Fibroblast of skin of abdomen (primary cell): ENCODE measurements at places on chromosomes 1 and 21.

DNA sequence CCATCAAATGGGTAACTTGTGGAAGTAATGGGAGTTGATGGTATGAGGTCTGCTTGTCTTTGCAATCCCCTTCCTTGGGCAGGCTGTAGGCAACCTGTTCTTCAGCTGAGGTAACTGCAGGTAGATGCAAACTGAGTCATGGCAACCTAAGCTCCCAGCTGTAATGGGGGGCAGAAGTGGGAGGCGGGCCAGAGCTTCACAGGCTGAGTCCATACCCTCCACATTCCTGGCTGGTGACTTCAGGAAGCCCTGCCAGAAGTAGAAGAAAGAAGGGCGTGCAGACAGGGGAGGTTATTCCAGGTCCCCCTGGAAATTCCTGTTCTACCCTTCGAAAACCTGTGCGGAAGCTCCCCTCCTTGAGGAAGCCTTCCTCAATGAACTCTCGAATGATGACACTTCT lies 44.9 kb downstream of the ARHGEF11 start:
- peak; percentile 39 for DNase-seq

DNA sequence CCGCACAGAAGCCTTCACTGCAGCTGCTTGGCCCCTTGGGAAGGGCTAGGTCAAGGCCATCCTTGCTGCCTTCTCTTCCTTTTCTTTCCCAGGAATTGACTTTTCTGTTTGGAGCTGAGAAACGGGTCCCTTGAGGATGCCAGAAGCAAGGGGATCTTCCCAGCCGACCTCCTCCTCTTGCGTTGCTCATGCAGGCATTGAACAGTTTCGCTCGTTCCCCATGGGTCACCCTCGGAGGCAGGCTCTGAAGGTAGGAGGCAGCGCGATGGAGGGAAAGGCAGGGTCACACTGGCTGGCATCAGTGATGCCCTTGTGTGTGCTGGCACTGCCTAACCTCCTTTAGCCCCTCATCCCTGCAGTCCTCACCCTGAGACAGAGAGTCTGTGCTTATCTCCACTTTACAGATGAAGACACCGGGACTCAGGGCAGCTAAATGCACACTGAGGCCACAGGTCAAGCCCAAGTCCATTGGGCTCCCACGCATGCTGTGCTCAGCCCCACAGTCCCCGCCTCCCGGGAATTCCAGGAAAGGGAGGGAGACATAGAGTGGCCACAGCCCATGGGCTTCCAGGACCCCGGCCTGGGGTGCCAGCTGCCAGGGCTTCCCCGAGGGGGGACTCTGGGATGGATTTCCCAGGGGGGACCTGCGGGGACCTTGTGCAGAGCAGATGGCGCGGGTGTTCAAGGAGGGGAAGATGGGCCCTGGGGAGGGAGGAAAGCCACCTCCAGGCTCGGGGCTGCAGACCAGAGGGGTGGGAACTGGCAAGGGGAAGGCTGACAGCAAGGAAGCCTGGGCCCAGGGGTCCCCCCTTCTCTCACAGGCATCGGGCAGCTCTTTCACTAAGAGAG lies 90.2 kb downstream of the SPSB1 start:
- no peak for DNase-seq

- no peak for DNase-seq
Measured at GRCh38 chr1:22241250-22241649, 98.4 kb upstream of the WNT4 start.

- no peak for DNase-seq
Measured at GRCh38 chr1:246001837-246002230, 505.2 kb downstream of the SMYD3 start.

DNA sequence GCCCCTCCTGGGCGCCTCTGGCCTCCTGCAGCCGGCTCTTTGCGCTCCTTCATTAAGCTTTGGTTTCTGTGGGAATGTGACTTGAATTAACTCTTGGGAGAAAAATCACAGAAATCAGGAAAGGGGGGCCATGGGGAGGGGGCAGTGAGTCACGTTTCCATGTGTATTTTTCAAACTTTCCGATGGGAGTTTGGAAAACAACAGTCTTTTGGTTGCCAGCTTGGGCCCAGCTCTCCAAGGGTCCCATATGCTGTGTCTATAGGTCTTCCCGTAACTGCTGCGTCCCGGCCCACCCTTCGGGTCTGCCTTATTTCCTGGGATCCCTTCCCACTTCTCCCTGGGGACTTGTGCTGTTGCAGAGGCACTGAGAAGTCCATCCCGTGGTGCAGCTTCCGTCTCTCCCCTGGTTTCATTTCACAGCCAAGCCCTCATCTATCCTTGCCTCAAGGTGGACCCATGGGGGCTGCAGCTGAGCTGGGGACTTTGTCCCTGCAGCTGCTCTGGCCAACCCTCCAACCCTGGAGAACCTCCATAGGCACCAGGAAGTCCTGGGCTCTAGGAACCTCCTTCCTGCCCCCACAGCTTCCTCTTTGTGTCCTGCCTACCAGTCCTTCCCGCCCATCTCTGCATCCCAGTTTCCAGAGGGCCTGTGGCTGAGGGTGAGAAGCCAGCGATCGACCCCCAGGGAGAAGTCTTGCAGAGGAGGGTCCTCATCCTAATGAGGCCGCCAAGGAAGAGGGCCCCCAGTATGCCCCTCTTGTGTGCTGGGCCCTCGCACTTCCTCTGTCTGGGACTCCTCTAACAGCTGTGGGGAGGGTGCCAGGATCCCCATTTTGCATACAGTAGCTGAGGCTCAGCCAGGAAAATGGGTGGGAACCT lies 11.6 kb upstream of the LMNA start:
- peak; percentile 76 for DNase-seq

- DNase-seq: no peak
Measured at GRCh38 chr1:2294033-2294724, 66.1 kb downstream of the SKI start.

DNA sequence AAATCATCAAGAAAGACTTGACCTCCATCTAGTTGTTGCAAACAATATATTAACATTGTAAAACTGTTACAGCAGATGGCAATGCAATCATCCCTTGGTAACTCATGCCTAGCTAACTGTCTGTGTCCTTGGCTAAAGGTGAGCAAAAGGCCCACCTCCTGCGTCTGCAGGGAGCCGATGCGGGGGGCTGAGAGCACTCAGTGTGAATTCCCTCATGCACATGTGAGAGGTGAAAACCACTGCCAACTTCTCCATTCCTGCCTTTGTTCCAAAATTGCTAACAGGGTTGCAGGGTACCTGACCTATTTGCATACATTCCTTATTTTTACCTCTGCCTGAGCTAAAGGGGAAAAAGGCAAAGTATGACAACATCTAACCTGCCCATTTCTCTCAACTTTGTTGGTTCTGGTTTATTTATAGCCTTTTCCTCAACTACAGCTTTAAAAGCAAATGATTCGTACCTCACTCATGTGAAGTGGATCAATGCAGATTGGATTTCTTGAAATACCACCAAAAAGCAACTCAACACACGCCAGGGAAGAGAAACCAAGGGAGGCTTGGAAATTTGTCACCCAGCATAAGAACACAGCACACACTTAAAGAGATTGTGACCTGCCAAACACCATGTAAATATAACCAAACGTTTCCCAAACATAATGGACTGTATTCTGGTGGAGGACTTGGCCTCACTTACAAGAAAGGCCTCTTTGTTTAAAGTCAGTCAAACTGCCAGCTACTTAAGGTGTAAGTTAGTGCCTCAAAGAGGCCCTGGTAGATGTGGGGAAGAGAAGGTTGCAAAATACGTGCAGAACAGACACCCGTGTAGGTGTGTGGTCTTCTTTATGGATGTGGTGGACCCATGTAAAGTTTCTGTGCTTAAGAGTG lies 651.0 kb downstream of the SMYD3 start:
- DNase-seq: peak; percentile 43

DNA sequence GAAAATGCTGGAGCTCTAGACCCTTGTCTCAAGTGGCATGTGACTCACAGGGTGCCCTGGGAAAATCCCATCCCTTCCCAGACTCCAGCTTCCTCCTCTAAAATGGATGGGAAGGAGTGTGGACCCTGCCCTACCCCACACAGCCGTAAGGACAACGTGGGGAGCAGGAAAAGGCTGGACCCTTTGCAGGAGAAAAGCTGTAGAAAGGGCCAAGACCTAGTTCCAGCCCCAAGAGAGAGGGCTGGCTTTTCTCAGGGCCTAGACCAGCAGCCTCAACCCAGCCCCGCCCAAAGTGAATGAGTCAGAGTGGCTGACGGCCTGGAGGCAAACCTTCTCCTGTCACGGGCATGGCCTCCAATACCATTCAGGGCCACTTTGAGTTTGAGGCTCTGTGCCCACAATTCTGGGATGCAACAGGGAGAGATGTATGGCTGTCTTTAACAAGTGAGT lies 1.1 kb downstream of the LAMB3 start:
- DNase-seq: no peak

- DNase-seq: no peak
Measured at GRCh38 chr21:26082549-26082948, 88.0 kb downstream of the APP start.

DNA sequence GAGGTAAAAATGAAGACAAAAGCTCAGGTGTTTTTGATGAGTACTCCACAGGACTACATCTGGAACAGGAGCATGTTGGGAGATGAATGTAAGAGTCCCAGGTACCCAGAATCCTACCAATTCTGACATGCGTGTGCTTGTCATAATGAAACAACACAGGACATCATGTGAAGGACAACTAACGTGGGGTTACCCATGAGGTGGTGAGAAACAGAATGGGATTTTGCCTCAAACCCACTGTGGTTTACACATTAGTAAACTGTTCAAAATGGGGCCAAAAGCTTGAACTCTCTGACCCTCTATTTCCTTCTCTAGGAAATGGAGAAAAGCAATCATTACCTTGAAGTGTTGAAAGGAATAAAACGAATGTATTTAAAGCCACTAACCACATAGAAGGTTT lies 266.2 kb downstream of the RGS7 start:
- DNase-seq: no peak

DNA sequence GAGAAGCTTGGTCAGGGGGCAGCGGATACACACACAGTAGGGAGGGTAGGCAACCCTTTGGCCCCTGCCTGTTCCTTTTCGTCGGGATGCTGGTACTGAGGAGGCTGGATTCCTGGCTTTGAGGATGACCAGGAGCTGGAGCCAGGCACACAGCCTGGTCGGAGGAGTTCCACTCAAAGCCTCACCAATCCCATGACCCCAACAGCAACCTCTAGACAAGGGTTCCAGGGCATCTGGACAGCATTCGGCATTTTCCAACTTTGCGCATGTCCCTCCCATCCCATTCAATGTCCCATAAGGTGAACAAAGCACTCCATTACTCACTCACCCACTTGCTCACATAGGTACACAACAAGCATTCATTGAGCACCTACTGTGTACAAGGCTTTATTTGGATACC lies 42.6 kb upstream of the HMGB4 start:
- no peak for DNase-seq

- DNase-seq: no peak
Measured at GRCh38 chr1:156963621-156964020, 43.2 kb downstream of the LRRC71 start.

DNA sequence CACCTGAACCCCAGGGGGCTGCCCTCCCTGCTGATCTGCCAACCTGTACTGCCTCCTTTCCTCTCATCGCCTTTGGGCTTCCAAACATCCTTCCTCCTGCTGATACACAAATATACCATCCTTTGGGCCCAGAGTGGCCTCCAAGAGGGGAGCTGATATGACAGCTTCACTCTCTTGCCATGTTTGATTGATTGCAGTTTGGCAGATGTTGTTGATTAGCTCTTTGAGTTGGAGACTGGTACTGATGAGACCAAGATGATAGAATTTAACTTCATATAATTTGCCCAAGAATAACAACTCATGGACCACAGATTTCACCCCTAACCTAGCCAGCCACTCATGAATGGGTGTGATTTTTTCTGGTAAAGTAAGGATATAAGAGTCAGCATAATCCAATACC lies 227.8 kb downstream of the HHAT start:
- no peak for DNase-seq

GRCh38 chr1:202014915-202015661 lies 4.7 kb downstream of the ELF3 start:
- DNase-seq: no peak

DNA sequence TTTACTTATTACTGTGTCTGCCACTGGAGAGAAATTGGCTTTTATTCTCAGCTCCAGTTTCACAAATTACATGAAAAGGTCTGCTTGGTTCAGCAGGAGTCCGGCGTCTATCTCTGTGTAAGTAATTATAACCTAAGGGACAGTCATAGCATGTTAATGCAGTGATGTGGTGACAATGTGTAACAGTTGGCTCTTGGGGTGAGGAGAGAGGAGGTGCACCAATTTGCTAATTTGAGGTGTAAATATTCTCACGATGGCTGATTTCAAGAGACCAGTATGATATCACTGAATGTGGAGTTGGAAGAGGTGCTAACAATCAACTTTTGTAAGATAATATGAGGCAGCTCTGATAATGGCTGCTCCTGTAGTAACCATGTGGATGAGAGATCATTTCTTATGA lies 86.1 kb downstream of the CTH start:
- DNase-seq: no peak

DNA sequence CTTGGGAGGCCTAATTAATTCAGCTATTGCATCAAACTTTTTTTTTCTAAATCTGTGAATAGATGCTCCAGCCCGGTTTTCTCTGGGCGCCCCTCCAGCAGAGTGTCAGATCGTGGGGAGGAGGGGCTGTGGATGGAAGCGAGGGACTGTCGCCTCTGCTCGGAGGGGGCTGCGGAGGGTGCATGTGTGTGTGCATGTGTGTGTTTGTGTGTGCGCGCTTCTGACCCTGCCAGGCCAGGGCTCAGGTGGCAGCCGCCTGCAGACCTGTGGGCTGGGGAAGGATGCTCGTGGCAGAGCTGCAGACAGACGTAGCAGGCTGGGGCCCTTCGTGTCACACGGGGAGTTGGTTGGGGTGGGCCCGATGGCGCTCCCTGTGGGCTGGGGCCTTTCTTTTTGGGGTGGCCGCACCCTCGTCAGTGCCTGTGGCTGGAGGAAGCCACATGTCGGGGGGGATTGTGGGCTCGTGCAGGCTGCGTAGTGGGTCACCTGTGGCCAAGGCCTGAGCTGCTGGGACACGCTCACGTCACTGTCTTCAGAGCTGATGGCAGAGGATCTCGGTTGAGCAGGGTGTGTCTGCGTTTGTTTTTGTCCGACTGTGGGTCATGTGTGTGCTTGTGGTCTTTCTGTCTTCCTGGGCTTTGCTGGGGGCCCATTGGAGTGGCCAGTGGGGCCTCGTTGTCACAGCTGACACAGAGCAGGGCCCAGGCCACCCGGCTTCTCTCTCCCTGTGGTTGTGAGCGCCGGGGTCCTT lies 2.8 kb downstream of the SKI start:
- no peak for DNase-seq

- peak; percentile 40 for DNase-seq
Measured at GRCh38 chr1:41735631-41736260, 183.0 kb downstream of the HIVEP3 start.

DNA sequence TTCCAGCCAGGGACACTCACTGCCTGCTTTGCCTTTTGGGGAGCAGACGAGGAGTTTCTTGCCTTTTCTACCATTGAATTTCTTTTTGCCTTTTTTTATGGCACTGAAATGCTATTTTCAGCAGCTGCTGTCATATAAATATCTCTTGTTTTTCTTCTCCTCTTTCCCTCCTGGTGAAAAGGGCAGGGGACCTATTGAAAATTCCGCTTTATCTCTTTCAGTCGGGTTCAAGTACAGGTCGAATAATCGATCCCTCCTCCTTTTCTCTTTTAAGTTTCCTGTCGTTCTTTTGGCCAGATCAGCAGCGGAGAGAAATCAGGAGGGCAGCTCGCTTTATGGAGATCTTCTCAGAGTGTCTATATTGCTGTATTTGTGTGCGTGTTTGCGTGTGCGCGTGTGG lies 67.4 kb upstream of the CASZ1 start:
- no peak for DNase-seq

- DNase-seq: no peak
Measured at GRCh38 chr21:15211491-15212133, 146.8 kb upstream of the NRIP1 start.
